ENCODE measurements at places on chromosomes 11 and 22.

- DNase-seq = no peak
Observed at GRCh38 chr22:19036523-19037273, 85.5 kb downstream of the DGCR2 start.

DNA sequence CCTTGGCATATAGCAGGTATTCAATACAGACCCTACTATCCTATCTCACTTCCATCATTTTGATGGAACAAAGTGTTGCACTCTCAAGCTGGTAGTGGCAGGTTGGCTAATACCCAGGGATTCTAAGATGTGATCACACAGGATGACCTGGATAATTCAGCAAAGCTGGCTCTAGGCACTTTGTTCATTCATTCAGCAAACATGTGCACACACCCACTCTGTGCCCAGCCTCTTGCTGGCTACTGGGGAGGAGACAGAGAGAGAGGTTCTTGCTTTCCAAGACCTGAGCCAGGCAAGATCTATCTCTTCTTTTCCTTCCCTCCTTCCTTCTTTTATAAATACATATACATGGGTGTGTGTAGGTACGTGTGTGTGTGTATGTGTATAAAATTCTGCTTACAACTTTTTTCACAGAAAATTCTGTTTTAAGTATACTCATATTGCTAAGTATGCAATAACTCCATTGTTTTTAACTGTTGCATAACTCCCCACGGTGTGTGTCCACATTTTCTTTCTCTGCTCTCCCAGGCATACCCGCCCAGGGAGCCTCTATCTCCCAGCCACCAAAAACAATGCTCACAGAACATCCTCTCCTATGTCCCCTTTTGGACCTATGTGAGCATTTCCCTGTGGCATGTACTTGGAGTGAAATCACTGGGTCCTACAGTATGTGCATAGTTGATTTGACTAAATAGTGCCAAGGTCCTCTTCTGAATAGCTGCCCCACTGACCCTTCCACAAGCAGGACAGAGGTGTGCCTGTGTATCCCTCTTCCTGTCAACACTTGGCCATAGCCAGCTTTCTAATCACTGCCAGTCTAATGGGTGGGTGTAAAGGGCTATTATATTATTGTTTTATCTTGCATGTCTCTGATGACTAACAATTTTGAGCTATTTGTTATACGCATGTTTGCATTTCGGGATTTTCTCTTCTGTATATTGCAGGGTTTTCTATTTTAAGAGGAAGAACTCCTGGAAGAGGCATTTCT, 27.5 kb downstream of the CLPB start:
- no peak for DNase-seq

DNA sequence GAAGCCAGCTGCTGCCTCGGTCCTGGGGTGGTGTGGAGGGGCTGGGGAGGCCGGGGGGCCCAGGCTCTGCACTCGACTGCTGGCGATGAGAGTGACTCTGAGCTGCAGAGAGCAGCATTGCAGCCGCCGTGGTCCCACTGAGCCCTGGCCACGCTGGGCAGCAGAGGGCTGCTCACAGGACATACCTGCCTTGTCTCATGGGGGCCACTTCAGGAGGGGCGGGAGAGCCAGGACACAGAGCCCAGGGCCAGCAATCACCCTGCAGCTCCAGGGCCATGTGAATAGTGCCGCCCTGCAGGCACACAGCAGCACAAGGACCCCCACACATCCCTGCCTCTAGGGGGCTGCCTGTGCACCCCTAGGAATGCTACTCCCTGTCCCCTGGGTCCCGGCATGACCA, 147.0 kb downstream of the CRYBB2 start:
- no peak for DNase-seq

- DNase-seq = no peak
Observed at GRCh38 chr11:727281-727701, 20.0 kb upstream of the TALDO1 start.

DNA sequence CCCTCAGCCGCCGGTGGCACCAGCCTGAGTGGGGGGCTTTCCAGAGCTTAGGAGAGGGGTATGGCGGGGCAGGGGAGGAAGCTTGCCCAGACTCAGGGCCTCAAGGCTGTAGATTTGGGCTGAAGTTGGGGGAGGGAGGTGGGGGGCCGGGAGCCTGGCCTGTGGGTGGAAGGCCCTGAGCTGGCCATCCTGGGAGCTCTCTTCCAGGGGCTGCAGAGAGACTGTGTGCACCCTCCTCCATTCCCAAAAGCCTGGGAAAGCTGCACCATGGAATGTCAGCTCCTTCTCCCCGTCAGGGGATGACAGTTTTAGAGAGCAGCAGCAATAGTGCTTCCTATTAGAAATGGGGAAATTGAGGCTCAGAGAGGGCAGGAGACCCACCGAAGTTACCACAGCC, 1.0 kb downstream of the SYT12 start:
- DNase-seq = no peak

GRCh38 chr22:30752771-30753170, 58.1 kb downstream of the OSBP2 start:
- DNase-seq = no peak
